ENCODE measurements at places on chromosomes 7 and 10. TPM values are rescaled to one million over a fixed set of nuclear protein-coding genes. Genes with fewer than 3 reads are reported as not detected.

Gene ITGA8
- 2.6 TPM for total RNA-seq

Gene R3HCC1L
- 28.5 TPM for total RNA-seq

Gene ZPBP
- total RNA-seq, result not detected

Gene TSPAN13
- total RNA-seq, result 42.6 TPM

- peak overlapping the region; percentile 71 for H3K4me3 ChIP-seq
- no peaks in the 10 kb centered on the region for H3K27me3 ChIP-seq
- DNase-seq, result no peak
- H3K4me1 ChIP-seq, result peaks cover 5% of the 10 kb centered on the region
- H3K27ac ChIP-seq, result peak overlapping the region; percentile 62
Measured at GRCh38 chr7:28180031-28180363, 598 bp downstream of the JAZF1 start.

- H3K4me1 ChIP-seq, result no peaks in the 10 kb centered on the region
- H3K27me3 ChIP-seq, result no peaks in the 10 kb centered on the region
- H3K27ac ChIP-seq, result peak overlapping the region; percentile 56
- no peaks in the 10 kb centered on the region for H3K36me3 ChIP-seq
Measured at GRCh38 chr7:148962823-148963582, 65.3 kb downstream of the PDIA4 start.

DNA sequence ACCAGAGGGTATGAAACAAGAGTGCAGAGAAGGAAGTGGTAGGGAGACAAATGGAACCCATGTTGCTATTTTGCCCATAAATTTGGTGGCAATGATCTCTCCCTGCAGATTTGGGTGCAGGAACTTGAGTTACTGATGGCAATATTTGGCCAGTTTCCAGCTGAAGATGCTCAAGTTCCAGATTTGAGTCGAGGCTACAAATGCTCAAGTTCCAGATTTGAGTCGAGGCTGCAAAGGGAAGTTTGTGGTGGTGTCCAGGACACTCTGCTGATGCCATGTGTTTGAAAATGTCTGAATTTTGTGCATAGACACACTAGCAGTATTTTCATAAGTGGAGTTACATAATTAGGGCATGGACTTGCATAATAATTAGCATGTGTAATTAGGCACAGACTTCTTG lies 40.8 kb downstream of the TBXAS1 start:
- H3K36me3 ChIP-seq, result no peaks in the 10 kb centered on the region
- H3K27me3 ChIP-seq, result no peaks in the 10 kb centered on the region
- H3K4me1 ChIP-seq, result no peaks in the 10 kb centered on the region
- H3K27ac ChIP-seq, result no peak overlapping the region

GRCh38 chr7:128389085-128389617 lies 20.6 kb downstream of the IMPDH1 start:
- no peak for DNase-seq
- no peak overlapping the region for H3K27ac ChIP-seq
- no peaks in the 10 kb centered on the region for H3K4me1 ChIP-seq
- no peak overlapping the region for H3K4me3 ChIP-seq
- H3K36me3 ChIP-seq, result no peaks in the 10 kb centered on the region
- no peaks in the 10 kb centered on the region for H3K27me3 ChIP-seq

- no peak overlapping the region for H3K27ac ChIP-seq
- no peaks in the 10 kb centered on the region for H3K4me1 ChIP-seq
- H3K27me3 ChIP-seq, result no peaks in the 10 kb centered on the region
- no peak overlapping the region for H3K4me3 ChIP-seq
- DNase-seq, result no peak
- no peaks in the 10 kb centered on the region for H3K36me3 ChIP-seq
Measured at GRCh38 chr7:21276471-21277035, 151.3 kb upstream of the SP4 start.

- no peak for DNase-seq
- no peak overlapping the region for H3K4me3 ChIP-seq
- H3K27ac ChIP-seq, result no peak overlapping the region
- H3K36me3 ChIP-seq, result no peaks in the 10 kb centered on the region
Measured at GRCh38 chr10:14111208-14111607, 219.5 kb downstream of the FRMD4A start.

DNA sequence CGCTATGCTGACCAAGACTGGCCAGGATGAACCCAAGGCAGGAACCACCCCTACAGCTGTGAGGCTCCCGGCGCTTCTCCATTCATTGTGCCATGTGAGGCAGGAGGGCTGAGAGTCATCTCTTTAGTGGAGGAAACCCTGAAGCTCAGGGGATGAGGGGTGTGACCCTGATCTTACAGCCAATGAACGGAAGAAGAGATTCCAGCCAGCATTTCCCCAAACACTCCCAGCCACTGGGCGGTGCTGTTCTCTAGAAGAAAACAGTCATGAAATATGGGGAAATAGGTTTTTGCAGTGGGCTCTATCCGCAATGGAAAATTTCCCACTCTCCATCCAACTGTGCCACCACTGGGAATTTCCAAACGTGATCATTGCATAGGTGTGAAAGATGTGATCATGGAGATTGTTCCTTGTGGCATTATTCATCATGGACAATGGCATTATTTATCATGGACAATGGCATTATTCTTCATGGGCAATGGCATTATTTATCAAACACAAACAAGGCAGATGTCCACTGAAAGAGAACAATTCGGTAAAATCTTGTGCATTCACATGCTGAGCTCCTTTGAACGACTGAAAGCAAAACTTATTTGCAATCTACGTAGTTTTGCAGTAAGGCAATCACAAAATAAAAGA lies 14.0 kb upstream of the SLC18A2 start:
- H3K27ac ChIP-seq, result no peak overlapping the region
- H3K4me1 ChIP-seq, result no peaks in the 10 kb centered on the region
- DNase-seq, result no peak
- no peaks in the 10 kb centered on the region for H3K36me3 ChIP-seq
- no peaks in the 10 kb centered on the region for H3K27me3 ChIP-seq

DNA sequence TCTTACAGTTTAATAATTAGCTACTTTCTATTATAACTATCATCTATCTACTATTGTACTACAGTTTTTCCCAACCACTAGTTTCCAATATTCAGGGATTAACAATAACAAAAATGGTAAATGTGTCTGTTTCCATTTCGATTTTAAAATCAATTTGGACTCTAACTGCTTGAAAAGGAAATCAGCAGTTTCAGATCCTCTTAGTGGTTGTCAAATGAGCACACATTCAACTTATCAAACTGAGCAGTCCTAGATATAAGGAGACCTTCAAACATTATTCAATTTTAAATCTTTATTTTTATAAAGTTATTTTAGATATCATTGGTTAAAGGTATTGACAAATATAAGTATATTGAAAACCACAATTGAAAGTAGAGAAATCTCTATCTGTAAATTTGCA lies 46.8 kb upstream of the CD36 start:
- no peaks in the 10 kb centered on the region for H3K36me3 ChIP-seq
- H3K27me3 ChIP-seq, result no peaks in the 10 kb centered on the region
- H3K4me3 ChIP-seq, result no peak overlapping the region
- no peaks in the 10 kb centered on the region for H3K4me1 ChIP-seq

DNA sequence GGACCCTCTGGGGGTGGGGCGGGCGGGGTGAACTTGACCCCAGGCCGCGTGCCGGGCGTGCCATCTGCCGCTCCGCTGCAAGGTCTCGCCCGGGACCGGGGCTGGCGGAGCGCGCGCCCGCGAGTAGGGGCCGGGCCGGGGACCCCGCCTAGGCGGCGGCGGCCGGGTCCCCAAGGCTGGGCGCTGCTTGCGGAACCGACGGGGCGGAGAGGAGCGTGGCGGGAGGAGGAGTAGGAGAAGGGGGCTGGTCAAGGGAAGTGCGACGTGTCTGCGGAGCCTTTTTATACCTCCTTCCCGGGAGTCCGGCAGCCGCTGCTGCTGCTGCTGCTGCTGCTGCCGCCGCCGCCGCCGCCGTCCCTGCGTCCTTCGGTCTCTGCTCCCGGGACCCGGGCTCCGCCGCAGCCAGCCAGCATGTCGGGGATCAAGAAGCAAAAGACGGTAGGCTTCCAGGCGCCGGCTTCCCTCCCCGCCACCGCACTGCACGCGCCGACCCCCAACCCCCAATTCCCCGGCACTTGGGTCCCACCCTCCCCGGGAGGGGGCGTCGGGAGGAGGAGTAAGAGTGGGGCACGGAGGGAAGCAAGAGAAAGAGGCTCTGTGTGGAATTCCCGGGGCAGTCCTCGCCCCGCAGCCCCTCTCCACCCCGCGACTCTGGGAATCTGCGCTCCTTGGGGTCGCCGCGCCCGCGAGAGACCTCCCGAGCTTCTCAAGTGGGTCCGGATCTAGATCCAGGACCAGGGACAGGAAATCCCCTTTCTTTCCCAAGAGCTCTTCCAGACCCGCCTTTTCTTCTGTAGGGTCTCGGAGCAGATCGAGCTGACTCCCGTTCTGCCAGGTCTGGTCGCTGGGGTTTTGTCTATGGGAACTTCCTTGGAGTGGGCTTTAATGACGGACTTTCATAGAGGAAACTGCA lies at the start of gene PAPSS2:
TSS of gene PAPSS2 (plus strand) at position 308 of the 913 bp plus-strand sequence. CDS start at position 412, 104 bp downstream.
- no peaks in the 10 kb centered on the region for H3K36me3 ChIP-seq

DNA sequence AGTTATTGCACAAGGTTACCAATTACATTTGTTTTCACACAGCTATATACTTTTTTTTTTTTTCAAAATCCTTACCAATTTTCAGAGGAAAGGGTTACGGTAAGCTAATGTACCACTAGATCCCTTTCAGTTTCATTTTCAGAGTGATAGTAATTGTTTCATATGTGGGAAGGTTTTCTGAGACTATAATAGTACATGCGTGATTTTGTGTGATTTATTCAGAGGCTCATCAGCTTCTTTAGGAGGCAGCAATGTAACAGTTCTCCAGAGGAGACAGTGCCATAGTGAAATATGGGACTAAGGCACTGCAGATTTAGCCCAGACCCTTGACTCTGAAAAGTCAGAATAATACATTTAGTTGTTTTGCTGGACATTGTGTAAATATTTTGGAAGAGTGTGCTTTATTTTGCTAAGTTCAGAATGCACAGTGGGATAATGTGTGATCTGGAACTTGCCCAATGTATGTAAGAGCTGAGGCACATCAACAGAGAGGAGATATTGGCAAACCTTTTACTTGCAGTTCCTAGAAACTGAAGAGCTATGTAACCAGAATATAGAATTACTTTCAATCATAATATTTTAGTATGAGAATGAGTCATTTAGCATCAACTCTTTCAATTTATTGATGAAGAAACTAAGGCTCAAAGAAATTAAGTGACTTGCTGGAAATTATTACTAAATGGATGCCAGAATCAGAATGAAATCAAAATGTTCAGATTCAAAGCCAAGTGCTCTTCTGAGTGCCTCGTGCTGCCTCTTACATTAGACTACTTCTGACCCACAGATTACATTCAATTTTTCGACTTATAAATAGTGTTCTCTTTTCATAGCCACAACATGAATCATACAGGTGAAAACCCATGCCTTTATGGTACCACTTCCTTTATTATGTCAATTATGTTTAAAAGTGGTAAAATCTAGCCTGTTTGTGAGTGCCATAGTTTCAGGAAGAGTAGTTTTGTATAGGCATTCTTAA lies 207.7 kb upstream of the TEX47 start:
- DNase-seq, result no peak
- no peaks in the 10 kb centered on the region for H3K4me1 ChIP-seq
- no peak overlapping the region for H3K27ac ChIP-seq

GRCh38 chr10:23291551-23292334 lies 52.9 kb downstream of the C10orf67 start:
- no peak overlapping the region for H3K4me3 ChIP-seq
- no peak for DNase-seq
- H3K27me3 ChIP-seq, result no peaks in the 10 kb centered on the region
- no peaks in the 10 kb centered on the region for H3K4me1 ChIP-seq
- H3K27ac ChIP-seq, result no peak overlapping the region
- no peaks in the 10 kb centered on the region for H3K36me3 ChIP-seq

- no peak for DNase-seq
- no peak overlapping the region for H3K4me3 ChIP-seq
- H3K36me3 ChIP-seq, result no peaks in the 10 kb centered on the region
- H3K4me1 ChIP-seq, result peaks cover 13% of the 10 kb centered on the region
- peak overlapping the region; percentile 84 for H3K27ac ChIP-seq
Measured at GRCh38 chr10:102629661-102630614, 14.3 kb upstream of the TRIM8 start.

DNA sequence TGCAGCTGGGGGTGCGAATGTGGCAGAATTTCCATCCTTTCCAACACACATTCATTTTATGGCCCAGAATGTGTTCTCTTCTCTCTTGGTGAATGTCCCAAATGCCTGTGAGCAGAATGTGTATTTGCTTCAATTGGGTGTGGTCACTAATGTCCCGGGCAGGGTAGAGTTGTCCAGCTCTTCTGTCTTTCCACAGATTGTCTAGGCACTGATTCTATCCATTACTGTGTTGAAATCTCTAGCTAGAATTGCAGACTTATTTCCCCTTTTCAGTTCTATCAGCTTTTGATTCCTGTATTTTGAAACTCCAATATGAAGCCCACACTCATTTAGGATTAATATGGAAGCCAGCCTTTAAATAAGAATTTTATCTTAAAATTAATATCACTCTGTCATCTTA lies 14.0 kb upstream of the AKR1E2 start:
- H3K27ac ChIP-seq, result no peak overlapping the region
- no peaks in the 10 kb centered on the region for H3K27me3 ChIP-seq
- H3K4me1 ChIP-seq, result no peaks in the 10 kb centered on the region

DNA sequence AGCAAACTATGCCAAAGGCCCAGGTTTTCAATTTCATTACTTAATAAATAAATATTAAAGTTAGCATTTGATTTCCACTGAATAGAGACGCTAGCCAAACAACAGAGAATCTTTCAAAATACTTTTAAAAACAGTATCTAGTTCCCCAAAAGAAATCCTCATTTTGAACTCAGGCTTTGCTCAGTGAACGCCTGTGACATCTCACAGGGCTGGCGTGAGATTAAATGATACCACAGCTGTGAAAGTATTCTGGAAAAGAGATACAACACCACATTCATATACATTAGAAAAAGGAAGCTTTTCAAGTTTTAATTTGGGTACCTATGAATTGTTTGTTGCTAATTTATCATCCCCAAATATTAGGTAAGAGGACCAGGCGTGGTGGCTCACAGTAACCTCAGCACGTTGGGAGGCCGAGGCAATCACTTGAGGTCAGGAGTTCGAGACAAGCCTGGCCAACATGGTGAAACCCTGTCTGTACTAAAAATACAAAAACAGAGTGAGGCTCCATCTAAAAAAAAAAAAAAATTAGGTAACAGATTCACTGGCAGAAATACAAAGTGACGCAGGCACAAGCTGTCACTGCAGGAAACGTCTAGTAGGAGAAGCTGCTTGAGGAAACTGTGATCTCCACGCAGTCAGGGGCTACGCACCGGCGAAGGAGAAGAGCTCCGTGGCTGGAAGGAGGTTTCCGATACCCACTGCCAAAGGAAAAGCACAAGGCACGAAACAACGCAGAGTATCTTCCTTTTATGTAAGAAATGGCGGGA lies 50.0 kb downstream of the AMZ1 start:
- H3K4me3 ChIP-seq, result no peak overlapping the region
- H3K27ac ChIP-seq, result no peak overlapping the region
- H3K27me3 ChIP-seq, result no peaks in the 10 kb centered on the region

DNA sequence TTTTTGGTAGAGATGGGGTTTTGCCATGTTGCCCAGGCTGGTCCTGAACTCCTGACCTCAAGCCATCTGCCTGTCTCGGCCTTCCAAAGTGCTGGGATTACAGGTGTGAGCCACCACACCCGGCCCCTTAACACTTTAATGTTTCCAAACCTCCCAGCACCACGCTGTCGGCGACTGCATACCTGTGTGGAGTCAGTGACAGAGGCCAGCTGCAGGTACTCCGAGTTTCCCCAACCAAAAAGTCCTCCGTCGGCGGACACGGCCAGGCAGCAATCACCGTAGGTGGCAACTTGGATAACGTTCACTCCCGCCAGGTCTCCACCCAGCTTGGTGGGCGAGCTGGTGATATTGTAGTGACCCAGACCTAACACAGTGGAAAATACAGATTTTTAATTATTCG lies 15.2 kb downstream of the RCC1L start:
- no peak overlapping the region for H3K27ac ChIP-seq
- no peak overlapping the region for H3K4me3 ChIP-seq
- H3K4me1 ChIP-seq, result no peaks in the 10 kb centered on the region
- no peak for DNase-seq

GRCh38 chr10:12710594-12711349 lies 290.7 kb downstream of the CCDC3 start:
- peak; percentile 60 for DNase-seq
- no peaks in the 10 kb centered on the region for H3K27me3 ChIP-seq
- H3K4me1 ChIP-seq, result no peaks in the 10 kb centered on the region
- H3K4me3 ChIP-seq, result no peak overlapping the region
- no peaks in the 10 kb centered on the region for H3K36me3 ChIP-seq
